ENCODE measurements at places on chromosomes 7 and 10.

DNA sequence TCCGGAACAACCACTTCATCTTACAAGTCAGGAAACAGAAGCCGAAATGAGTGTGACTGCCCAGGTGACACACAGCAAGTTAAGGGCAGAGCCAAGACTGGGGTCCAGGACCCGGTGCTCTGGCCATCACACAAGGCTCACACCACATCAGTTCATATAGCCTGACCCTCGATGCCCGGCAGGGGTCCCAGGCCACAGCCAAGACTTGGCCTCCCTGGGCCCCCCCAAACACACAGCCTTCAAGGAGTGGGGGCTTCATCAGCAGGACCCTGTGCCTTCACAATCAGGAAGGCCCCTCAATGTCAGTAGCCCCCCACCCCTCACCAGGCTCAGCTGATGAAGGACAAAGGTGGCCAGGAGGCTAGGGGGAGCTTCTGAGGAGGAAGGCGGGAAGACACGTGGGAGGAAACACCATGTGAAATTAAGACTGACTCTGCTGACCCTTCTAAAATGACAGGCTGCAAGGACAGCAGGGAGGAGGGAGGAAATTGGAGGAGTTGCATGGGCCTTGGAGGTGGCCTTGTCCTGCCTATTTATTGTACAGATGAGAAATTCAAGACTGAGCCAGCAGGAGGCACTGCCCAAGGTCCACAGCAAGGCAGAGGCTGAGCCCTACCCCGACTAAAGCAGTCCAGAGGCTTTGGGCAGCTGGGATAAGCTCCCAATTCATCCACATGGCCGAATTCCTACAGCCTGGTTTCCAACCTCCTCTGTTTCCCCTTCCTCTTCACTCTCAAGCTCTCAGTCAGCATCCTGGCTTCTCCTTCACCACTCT is 216.1 kb upstream of the ZMIZ1 start:
- DNase-seq: no peak

DNA sequence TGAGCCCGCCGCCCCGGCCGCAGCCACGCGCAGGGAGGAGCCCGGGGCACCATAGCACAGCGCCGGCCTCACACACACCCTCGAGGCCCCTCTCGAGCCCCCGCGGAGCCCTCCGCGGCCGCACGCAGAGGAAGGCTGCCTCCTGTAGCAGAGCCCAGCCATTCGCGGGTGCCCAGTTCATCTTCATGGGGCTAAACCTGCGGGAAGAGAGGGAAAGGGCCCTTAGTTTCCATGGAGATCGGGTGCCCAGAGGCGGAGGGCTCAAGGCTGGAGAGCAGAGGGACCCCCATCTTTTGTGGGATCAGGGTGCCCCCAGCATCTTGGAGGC is 2.9 kb upstream of the SYCE1 start:
- no peak for DNase-seq

DNA sequence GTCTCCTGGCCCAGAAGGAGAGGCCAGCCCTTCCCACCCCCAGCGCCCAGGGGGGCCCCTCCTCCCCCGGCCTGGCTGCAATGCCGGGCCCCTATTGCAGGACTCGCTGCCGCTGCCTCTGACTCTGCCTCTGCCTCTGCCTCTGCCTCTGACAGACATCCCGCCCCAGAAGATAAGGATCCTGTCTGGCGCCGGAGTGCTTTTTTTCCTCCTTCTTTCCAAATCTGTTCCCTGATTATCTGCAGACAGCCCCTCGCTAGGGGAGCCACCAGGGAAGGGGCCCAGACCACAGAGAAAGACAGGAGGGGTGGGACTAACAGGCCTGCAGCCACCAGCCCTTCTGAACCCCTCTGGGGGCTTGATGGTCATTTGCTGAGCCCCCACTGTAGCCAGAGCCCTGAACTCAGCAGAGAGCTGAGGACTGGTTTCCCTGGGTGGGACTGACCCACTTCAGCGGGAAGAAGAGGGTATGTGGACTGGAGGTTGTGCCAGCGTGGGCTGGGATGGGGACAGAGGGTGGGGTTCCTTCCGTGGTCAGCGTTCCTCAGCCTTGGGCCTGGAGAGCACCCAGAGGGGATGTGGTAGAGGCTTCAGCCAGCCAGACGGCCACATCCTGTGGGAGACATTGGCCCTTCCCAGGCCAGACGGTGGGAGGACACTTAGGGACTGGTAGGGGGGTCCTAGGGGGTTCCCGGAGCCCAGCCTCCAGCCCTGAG is 22.8 kb downstream of the UNC5B start:
- DNase-seq: no peak

DNA sequence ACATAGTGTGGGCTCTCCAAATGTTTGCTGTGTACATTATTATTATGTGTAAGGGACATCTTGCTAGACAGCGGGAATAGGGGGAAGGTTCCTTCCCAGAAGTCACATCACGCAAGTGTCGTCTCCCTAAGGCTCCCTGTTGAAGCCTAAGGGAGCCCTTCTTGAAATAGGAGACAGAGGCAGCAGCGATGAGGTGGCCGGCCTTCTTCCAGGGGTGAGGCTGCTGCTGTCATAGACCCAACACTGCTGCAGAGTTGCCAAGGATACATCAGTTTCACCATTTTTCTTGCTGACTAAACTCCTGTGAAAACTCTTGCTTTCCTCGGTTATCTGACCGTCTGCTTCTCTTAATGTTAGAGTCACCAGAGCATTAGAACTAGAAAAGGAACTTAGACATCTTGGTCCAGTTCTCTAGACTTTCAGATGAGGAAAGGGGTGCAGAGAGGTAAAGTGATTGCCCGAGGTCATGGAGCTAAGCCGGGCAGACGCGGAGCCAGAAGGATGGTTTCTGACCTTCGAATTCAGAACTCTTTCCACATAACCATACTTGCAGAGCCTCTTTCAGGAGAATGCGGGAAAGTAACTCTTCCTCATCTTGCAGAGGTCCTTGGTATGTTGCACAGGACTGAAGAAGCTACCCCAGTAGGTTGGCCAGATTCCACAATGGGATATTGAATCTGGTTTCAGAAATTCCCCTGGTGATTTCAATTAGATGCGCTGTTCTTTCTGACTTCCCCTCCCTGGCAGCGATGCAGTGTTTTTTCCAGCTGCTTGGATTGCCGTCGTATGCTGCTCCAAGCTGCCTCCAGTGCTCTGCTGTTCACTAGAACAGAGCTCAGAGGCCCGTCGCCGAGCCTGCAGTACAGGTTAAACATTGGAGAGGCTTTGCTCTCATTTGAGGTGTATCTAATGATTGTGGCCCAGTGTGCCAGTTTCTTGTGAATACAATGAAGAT is 217.1 kb downstream of the CAMK1D start:
- DNase-seq: no peak

DNA sequence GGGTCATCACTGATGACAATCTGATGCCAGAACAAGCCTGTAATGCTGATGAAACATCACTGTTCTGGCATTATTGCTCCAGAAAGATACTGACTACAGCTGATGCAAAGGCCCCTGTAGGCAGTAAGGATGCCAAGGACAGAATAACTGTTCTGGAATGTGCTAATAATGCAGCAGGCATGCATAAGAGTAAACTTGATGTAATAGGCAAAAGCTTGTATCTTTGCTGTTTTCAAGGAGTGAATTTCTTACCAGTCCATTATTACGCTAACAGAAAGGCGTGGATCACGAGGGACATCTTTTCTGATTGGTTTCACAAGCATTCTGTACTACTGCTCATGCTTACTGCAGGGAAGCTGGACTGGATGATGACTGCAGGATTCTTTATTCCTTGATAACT is 18.7 kb downstream of the LCOR start:
- no peak for DNase-seq

DNA sequence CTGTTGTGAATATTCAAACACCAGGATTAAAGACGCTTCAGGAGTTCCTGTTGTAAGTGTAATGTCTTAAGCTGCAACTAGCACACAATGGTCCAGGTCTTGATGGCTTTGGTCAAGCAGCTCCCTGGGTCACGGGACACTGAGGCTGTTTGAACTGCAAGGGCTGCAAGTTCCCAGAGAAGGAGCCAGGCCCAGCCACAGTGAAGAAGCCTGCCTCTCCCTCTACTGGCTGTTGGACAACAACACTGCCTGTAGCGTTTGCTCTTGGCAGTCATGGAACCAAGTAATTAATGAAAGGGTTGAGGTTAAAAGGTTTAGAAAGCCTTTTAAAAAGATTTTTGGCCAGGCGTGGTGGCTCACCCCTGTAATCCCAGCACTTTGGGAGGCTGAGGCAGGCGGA is 31.9 kb upstream of the GUSB start:
- DNase-seq: no peak

DNA sequence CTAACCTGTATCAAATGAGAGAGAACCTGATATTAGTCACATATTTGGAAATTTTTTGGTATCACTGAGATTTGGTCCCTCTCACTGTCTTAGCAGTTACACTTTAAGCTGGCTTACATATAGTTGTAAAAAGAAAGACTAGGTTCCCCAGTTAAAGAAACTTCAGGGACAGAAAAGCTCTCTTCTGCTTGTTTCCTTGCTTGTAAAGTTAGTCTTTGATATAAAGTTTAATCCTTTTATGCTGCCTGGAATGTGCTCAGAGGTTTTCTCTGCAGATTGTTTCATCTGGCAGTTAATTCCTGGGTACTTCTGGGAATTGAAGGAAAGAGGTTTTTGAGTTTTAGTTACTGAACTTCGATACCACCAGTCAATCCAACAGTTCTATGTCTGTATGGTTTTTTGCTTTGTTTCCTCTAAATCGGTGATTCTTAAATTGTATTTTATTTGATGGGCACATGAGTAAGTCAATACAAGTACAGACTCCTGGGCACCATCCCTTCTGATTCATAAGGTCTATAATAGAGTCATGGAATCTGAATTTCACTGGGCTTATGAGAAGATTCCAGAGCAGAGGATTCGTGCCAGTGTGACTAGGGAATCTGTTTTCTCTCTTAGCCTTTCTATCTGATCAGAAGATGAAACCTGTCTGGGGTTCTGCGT is 1080.9 kb upstream of the C7orf33 start:
- DNase-seq: no peak

DNA sequence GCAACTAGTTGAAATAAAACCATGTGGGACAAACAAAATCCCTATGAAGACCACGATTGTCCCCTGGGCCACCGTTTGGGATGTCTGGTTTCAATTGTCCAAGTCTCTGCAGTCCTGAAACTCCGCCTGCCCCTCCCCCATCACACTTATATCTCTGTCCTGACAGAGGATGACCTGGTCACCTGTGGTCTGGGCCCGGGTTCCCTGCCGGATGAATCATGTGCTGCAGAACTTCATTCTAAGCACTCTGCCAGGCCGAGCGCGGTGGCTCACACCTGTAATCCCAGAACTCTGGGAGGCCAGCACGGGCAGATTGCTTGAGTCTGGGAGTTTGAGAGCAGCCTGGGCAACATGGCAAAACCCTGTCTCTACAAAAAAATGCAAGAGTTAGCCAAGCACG is 91.1 kb downstream of the COL13A1 start:
- no peak for DNase-seq

DNA sequence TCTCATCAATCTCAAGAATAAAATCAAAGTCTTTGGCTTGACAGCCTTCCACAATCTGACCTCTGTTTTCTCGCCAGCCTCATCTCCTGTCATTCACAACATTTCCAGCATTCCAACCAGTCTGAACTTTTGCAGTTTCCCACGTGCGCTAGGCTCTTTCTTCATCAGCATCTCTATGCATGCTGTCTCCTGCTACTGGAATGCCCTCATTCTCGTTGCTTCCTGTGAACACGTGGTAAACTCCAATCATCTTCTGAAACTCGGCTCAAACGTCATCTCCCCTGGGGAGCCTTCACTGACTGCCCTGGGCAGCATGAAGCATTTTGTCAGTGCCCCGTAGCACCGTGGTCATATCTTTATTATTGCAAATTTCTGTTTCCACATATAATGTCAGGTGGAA is 12.2 kb upstream of the RSBN1L start:
- DNase-seq: no peak
